ENCODE measurements at places on chromosomes 3 and 15. TPM values are rescaled to one million over a fixed set of nuclear protein-coding genes. Genes with fewer than 3 reads are reported as not detected.

DNA sequence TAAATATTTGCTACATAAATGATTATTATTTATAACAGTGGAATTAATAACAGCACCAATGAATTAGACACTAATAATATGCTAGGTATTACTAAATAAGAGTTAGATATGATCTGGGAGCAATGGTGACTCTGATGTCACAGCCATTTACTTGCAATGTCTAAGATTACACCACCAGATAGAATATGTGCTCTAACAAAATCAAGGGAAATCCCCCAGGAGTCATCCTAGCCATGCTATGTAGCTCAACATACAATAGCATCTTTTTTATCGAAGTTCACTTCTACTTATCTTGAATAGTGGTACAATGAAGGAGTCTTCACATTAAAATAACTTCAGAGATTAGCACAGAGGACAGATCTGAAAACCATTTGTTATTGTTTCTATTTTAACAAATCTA is 154.0 kb downstream of the FMN1 start:
- no peak for DNase-seq

DNA sequence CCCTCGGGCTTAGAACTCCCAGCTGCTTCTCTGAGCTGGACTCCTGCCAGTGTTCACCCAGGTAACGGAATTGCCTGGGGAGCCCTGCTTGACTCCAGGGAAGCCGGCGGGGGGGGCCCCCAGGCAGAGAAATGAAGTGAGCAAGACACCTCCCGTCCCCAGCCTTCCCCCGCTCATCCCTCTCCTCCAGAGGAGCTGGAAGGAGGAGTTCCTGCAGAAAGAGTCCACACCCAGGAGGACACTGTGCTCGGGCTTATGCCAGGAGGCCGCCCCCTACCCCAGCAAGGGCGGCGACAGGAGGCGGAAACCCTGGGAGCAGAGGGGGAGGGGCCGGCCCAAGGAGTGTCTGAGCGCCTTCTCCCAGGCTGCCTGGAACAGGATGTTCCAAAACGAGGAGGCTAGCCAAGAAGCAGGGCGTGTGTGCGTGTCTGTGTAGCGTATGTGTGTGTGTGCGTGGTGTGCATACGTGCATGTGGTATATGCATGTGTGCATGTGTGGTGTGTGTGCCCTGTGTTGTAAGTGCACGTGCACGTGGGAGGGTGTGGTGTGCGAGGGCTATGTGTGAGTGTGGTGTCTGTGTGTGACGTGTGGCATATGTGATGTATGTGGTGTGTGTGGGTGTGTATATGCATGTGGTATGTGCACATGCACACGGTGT is 511.3 kb downstream of the SHQ1 start:
- DNase-seq, result peak; percentile 51

DNA sequence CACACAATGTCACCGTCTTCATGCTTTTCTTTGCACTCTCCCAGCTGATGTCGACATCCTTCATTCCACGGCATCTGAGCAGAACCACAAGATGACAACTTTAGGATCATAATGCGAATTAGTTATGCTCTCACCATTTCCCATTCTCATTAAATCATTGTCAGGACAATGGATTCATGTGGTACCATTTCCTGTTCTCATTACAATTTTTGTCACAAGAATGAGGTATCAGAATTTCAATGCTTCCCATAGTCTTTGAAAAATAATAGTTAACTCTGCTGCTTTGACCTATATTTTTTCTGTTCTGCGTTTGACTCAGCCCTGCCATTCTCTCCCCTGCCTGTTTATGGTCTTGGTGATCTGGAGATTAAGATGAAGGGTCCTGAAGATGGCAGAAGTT is 175.7 kb upstream of the MDFIC2 start:
- no peak for DNase-seq

The LINGO1 gene
- total RNA-seq, result 1.0 TPM

DNA sequence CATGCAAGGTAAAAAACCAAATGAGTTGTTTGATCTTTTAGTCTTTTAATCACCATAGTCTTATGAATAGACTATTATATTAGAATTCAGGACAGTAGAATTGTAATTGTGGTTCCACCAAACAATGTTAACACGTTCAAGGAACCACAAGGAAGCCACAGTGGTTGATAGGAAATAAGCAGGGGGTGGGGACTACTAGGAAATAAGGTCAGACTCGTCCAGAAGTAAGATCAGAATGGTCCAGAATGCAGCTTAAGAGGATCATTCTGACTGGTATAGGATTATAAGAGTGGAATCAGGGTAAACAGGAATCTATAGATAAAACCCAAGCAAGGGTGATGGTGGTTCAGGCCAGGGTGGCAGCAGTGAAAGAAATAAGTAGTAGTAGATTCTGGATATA is 7.5 kb downstream of the MYNN start:
- DNase-seq, result no peak

GRCh38 chr3:54960701-54961100 is 32.8 kb upstream of the LRTM1 start:
- no peak for DNase-seq

The FETUB gene
- not detected for total RNA-seq

The NR2E3 gene
- 0.56 TPM for total RNA-seq

The TIGIT gene
- 0.32 TPM for total RNA-seq

- no peak for DNase-seq
Measured at GRCh38 chr15:88454867-88455810, 12.0 kb downstream of the MRPL46 start.

DNA sequence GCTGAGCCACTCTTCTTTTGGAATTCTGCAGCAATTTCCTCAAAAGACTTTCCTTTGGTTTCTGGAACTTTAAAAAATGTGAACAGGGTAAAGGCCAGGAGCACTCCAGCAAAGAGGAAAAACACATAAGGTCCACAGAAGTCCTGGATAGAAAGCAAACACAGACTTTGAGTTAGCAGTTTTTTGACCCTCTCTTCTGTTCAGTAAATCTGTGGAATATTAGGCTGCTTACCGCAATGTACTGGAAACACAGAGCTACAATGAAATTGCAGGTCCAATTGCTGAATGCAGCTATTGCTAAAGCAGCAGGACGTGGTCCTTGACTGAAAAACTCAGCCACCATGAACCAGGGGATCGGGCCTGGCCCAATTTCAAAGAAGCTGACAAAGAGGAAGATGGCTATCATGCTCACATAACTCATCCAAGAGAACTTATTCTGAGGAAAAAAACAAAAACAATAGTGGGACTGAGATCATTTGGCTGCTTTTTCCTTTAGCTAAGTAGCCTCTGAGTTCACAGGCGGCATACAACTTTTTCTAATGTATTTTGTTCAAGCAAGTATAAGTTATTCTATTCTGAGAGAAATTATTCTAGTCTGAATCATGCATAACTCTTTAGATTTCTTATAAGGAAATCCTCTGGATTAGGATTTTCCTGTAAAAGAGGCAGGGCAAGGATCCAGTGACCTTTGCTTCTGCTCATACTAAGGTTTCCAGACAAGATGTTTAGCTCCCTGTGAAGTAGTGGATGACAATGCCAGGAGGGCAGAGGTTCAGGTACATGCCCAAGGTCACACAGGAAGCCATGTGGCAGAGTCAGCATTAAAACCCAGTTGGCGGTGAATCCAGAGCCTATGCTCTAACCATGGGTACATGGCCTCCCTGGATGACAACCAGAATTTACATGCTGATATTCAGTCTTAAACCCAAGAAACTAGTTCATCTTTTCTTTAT is 28.3 kb downstream of the SLC2A2 start:
- no peak for DNase-seq

- no peak for DNase-seq
Measured at GRCh38 chr3:197913641-197914380, 36.2 kb upstream of the RPL35A start.

The SLC27A2 gene
- total RNA-seq, result 11.4 TPM

DNA sequence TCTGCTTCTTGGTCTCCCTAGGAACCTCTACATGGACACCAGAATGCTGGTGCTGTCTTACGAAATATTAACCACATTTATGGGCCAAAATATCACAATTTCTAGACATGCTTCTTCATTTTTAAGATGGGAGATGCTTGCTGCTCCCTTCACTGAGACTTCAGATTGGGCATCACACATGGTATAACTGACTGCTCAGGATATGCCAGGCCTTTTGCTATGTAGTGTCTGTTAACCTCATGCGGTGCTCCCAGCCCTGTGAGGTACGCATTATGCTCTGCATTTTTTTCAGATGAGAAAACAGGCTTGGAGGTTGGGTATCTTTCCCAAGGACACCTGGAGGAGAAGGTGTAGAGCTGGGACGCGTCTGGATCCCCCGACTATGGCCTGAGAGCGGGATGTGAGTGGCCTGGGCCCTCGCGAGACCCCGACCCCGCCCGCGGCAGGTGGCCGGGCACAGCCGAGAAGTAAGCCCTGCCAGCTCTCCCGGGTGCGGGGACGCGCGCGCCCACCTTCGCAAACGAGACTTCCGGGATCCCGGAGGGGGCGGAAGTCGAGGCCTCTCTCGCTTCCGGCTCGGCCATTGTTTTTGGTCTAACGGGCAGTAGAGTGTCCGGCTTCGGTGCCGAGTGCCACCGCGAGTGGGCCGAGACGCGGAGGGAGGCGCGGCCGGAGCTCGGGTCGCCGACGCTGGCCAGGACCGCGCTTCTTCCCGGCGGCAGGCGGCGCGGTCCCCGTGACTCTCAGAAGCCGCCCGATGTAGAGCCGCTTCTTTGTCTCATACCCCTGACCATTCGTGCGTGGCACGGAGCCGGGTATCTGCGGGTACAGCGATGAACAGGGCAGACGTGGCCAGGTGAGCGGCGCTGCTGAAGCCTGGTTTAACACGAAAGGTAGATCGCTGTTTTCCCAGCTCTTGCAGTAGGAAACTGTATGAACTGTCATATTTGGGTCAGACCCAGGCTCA is at the start of gene ZKSCAN7:
Gene ZKSCAN7 (plus strand): TSS at position 568 of the 967 bp plus-strand sequence. CDS start 1,855 bp downstream, outside the sequence.
- DNase-seq, result peak; percentile 27

- no peak for DNase-seq
Measured at GRCh38 chr3:176969066-176969465, 228.2 kb downstream of the TBL1XR1 start.

GRCh38 chr3:119492128-119492527 is 6.2 kb upstream of the TIMMDC1 start:
- DNase-seq, result no peak

DNA sequence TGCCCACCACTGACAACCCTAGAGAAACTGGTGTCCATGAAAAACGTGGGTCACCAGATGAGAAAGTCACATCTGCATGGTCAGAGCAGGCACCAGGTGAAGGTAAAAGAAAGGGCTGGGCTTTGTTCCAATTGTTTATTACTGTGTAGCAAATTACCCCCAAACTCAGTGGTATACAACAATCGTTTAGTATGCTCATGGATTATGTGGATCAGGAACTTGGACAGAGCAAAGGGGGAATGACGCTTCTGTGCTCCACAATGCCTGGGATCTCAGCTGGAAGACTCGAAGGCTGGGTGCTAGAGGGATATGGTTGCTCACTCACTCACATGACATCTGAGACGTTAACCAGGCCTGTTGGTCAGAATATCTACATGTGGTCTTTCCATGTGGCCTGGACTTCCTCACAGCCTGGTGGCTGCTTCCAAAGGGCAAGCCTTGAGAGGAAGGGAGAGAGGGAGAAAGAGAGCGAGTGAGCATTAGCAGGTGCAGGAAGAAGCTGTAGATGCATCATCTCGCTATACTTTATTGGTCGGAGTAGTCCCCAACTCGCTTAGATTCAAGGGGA is 44.9 kb downstream of the LPP start:
- no peak for DNase-seq

The BNC1 gene
- 51.9 TPM for total RNA-seq

Data from omental fat pad (tissue), 4 donors.